ENCODE measurements at places on chromosomes 3 and 15.
A peak's percentile ranks its signal among the peaks of the same experiment; 100 is the strongest.

GRCh38 chr15:61076598-61077170 lies 152.4 kb downstream of the RORA start:
- DNase-seq: no peak

- DNase-seq: no peak
These were observed 71.9 kb downstream of the PGPEP1L start for GRCh38 chr15:98935736-98936135.

DNA sequence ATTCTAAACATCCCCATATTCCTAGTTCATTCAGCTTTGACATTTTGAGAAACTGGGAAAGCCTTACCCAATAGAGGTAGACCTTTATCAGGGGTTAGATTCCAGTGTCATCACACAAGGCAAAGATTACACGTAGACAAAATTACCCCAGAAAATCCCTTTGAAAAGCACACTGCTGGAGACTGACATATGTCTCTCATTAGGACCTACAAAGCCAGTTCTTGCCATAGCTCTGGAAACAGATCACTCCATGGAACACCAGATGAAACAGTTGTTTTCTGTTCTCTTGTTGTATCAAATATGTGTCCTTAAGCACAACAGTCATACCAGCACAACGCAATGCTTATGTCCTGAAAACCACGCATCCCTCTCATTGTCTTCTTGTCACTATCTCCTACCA lies 44.7 kb downstream of the RARB start:
- DNase-seq: no peak

DNA sequence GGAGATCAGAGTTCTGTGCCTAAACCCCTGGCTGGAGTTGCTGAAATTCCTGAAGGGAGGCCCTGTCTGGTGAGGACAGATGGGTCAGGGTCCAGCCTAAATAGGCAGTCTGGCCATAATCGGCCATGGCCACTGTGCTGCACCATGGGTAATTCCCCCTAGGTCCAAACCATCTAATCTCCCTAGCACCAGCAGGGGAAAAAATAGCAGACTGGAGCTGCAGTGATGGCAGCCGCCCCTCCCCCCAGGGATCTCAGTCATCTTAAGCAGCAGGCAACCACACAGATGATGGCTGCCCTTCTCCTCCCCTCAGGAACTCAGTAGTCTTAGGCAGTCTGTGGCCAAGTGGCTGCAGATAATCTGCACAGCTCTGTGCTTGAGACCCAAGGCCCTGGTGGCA lies 68.4 kb upstream of the CD96 start:
- no peak for DNase-seq

GRCh38 chr3:53264718-53265117 lies 8.9 kb upstream of the TKT start:
- no peak for DNase-seq

- peak; percentile 85 for DNase-seq
These were observed 48.2 kb upstream of the TEX264 start for GRCh38 chr3:51622868-51623267.

DNA sequence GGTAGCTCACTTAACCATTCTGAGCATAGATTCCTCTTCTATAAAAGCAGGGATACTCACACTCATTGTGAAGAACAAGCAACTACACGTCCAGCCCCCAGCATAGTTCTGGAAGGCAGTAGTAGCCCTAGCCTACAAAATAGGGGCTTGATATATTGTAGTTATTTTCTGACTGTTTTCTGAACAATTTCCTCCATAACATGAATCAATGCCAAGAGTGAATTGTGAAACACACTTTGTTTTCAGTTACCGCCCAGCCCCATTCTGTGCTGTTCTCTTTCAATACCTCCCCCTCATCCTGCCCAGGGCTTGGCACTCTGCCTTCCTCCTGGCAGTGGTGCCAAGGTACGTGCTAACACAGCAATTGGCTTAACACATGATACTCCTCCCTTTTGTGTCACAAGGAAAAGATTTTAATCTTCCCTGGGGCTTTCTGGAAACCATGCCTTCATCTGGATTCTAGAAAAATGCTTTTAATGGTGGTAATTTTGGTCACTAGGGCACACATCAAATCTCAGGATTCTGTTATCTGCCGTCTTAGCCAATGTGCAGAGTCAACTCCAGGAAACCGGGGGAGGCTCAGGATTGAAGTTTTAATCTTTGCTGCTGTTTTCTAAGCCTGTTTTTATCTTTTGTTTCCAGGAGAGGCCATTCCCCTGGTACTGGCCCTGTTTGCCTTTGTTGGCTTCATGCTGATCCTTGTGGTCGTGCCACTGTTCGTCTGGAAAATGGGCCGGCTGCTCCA lies 37.2 kb downstream of the IL20RB start:
- peak; percentile 79 for DNase-seq

DNA sequence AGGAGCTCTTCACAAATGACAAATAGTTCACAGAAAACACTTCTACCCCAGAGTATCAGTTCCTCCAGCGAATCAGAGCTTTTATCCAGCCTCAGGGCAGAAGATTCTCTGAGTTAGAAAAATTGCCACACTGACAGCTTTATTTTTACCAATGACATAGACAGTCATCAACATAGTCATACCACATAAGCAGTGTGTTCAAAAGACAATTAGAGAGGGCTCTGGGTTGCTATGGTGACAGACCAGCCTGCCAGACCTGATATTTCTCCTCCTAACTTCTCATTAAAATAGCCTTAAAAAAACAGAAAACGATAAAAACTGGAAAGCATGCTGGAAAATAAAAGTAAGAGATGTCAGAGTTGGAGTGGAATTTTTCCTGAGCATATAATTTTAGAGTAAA lies 45.9 kb upstream of the COL6A5 start:
- no peak for DNase-seq

DNA sequence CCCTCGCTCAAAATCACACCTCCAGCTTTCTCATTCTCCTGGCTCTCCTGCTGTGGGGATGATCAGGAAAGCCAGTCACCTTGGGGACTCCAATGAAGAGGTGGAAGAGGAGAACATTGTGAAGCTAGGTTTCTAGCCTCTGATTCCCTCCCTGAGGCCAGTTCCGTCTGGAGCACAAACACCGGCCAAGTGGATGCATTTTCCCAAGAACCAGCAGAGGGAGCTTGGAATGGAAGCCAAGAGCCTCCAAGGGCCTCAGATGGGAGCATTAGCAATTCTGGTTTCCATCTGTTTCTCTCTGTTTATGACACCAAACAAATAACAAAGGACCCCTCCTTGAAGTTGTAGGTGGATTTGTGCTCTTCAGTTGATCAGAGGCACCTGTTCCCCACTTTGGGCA lies 40.6 kb upstream of the NMNAT3 start:
- DNase-seq: peak; percentile 84

GRCh38 chr3:69896095-69896494 lies 103.4 kb upstream of the SAMMSON start:
- DNase-seq: no peak

- DNase-seq: no peak
These were observed 32.2 kb upstream of the SSR3 start for GRCh38 chr3:156586905-156587759.

DNA sequence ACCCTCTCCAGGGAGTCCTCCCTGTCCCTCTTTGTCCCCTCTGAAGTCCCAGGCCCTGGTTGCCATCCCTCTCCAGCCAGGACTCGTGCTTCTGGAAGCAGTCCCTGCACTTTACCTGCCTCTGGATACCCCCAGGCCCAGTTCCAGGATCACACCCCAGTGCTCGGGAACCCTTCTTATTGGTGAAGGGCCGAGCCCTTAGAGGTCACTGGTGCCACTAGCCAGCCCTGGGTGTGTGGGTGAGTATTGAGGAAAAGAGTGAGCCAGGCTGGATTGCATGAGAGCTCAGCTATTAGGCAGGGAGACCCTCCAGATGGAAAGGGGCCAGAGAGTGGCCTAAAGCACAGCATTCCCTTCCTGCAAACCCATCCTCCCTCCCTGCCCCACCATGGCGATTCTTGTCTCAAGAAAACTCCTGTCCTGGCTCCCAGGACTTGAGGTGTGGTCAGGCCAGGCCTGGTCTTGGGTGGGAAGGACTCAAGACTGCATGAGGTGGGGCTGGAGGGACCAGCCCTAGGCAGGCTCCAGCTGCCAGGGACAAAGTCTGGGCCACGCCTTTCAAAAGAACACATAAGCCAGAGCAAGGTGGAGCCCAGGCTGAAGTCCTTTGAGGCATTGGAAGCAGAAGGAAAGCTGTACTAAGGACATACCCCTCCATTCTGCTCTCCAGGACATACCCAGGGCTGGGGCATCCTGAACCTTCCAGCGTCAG lies 4.8 kb upstream of the PHGR1 start:
- no peak for DNase-seq
